Head of caudate nucleus (tissue), 42 donors: ENCODE measurements at places on chromosomes 5 and 9.

GRCh38 chr9:69759021-69759420 lies 790 bp downstream of the PTAR1 start:
- DNase-seq, result no peak

GRCh38 chr5:31113666-31114350 lies 79.7 kb upstream of the CDH6 start:
- no peak for DNase-seq

DNA sequence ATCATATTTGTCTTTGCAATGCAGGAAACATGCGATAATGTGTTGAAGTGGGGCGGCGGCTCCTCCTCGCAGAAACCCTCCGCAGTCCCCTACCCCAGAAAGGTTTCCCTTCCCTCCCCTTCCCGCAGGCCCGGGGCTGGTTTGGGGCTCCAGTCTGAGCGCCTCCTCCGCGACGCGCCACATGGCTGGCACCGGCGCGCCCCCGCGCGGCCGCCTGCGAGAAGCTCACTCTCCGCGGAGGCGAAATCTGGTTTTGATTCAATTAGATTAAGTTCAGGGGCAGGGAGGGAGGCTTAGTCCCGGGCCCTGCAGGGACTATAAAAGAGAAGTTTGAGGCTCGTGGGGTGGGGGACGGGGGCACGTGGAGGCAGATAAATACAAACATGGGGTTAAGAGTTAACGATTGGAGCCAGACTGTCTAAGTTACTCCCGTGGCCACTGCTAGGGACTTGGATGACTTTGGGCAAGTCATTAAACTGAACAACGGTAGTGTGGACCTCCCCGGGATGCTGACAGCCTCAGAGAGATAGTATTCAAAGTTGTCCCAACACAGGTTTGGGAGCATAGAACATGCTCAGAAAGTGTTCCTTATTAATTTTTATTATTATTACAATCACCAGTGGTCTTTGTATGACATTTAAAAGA lies 69.4 kb downstream of the MSX2 start:
- DNase-seq, result peak; percentile 64

- no peak for DNase-seq
Measured at GRCh38 chr5:62043289-62044280, 262.4 kb upstream of the KIF2A start.

DNA sequence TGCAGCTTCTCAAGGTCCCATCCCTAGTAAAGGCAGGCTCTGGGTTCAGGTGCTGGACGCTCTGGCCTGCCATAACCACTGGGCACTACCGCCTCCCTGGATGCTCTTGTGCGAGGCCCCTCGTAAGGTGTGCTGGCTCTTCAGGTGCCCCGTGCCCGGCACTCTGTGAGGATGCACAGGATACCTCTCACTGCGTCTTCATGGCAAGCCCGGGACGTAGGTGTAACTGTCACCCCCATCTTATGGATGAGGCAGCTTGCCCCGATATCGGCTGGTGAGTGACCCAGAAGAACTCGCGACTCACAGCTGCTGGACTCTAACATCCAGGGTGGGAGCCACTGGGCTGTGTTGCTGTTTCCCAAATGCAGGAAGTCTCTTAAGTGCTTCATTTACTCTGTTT lies 79.0 kb downstream of the GTF3C4 start:
- DNase-seq, result no peak

- no peak for DNase-seq
Measured at GRCh38 chr5:173719731-173720082, 103.3 kb upstream of the BOD1 start.

DNA sequence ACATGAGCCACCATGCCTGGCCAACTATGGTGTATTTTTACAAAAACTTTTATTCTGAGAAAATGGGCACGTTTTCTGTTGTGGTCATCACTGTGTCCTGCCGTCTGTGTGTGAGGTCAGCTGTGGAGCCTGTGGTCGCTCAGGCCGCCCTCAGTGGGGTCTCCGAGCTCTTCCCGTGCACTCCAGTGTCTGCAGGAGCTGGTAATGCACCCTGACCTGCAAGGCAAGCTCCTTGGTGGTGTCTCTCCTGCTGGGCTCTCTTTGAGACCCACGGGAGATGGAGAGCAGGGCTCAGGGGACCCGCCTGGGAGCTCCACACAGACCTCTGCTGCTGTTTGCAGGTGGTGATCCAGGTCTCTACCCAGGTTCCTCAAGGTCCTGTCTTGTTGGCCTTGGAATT lies 9.6 kb upstream of the AHRR start:
- DNase-seq, result no peak

GRCh38 chr9:89690334-89690912 lies 85.6 kb downstream of the GADD45G start:
- DNase-seq, result no peak

DNA sequence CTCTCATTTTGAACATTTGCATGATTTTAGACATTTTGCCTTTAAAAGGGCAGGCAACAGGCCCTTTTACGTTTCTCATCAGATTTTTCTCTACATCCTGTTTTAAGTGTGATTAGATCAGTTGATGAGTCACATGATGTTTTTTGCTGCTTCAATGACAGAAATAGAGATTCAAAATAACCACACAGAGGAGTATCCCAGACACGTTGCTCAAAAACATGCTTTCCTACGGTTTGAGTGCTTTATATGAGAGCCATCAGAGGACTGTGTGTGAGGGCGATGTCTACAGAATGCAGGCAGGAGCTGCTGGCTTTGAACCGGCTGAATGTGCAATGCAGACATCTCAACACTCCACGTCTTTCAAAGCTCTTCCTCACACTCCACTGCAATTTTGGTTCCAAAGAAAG lies 42.1 kb downstream of the OTULIN start:
- no peak for DNase-seq

- no peak for DNase-seq
Measured at GRCh38 chr9:35891646-35892045, 14.4 kb upstream of the HRCT1 start.

DNA sequence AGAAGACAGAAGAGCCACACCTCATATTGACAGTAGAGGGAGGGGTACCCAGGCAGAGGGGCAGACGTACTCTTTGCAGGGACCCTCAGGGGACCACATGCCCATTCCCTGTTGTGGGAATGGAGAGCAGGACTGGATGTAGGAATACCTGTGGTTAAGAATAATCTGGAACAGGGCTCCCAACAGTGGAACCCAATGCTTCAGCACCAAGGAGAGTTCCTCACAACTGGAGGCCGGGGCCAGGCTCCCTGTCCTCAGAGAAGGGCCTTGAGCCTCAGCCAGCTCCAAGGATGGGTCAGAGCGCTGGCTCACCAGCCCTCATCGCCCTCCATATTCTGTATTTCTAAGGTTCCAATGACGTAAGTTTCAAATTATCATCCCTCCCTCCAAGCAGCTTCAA lies 7.4 kb upstream of the SHC3 start:
- no peak for DNase-seq

DNA sequence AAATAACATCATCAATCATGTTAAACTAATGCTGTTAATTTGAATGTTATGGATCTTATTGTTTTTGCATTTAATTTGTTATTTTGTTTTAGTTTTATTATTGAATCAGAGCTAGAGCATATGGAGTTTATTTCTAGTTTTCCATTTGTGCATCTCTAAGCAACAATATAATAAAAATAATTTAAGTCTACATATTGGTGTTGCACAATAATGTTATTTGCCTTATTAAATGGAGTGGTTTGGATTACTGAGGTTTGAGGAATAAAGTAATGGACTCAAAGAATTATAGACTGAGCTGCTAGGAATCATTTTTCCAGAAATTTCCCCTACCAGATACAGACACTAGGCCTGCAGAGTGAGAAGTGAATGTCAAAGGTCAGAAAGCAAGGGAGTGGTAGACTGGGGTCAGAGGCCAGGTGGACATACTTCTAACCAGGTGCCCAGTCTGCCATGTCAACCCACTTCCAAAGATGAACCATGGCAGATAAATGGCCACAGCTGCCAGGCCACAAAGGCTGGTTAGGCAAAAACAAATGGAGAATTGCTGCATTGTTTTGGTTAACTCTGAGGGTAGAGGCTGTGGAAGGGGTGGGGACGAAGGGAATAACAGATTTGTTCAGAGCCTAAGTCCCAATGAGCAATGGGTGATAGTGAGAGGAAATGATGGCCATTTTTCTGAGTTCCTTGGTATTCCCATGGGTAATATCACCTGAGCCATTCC lies 113.1 kb downstream of the FBXL7 start:
- no peak for DNase-seq

- DNase-seq, result no peak
Measured at GRCh38 chr5:147800491-147800890, 18.0 kb upstream of the JAKMIP2 start.

DNA sequence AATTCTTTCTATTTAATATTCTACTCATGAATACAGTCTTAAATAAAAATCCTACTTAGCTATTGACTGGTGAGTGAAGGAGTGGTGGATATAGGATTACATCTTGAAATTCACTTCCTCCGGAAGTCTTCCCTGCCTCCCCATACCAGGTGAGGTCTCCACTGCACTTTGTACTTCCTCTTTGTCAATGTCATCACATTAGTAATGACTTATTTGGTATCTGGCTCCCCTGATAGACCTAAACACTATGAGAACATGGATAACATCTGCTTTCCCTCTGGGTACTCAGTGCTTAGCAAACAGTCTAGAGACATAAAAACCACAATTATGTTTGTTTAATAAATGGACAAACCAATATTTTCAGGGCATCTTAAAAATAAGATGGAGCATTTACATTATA lies 532.1 kb downstream of the PDE4D start:
- no peak for DNase-seq

DNA sequence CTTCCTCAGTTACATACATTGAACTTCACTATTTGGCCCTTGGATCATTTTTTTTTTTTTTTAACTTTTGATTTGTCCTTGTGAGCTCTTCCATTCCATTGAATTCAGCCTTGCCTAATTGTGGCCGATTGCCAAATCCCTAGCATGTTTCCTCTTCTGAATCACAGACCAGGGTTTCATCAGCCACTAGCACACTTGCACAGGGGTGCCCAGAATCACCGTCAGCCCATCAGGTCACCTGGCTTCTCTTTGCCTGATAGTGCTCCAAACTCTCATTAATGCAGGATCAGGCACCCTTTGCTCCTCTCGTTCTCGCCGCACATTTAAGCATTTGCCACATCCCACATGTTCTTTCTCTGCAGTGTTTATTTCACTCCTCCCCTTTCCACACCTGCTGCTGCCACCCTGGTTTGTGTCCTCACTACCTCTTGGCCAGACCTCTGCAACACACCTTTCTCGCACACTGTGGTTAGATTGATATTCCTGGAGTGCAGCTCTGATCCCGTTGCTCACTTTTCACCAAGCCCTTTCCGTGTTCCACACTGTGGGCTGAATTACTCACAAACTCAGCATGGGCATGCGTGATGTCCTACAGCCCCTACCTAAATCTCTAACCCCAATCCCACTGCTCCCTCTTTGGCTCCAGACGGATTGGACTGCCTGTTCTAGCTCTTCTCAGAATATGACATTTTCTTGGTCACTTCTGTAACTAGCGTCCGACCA lies 9.8 kb downstream of the PIK3R1 start:
- peak; percentile 33 for DNase-seq

GRCh38 chr9:79236466-79236865 lies 335.3 kb upstream of the TLE4 start:
- no peak for DNase-seq

- no peak for DNase-seq
Measured at GRCh38 chr9:18675332-18675731, 201.4 kb downstream of the ADAMTSL1 start.

DNA sequence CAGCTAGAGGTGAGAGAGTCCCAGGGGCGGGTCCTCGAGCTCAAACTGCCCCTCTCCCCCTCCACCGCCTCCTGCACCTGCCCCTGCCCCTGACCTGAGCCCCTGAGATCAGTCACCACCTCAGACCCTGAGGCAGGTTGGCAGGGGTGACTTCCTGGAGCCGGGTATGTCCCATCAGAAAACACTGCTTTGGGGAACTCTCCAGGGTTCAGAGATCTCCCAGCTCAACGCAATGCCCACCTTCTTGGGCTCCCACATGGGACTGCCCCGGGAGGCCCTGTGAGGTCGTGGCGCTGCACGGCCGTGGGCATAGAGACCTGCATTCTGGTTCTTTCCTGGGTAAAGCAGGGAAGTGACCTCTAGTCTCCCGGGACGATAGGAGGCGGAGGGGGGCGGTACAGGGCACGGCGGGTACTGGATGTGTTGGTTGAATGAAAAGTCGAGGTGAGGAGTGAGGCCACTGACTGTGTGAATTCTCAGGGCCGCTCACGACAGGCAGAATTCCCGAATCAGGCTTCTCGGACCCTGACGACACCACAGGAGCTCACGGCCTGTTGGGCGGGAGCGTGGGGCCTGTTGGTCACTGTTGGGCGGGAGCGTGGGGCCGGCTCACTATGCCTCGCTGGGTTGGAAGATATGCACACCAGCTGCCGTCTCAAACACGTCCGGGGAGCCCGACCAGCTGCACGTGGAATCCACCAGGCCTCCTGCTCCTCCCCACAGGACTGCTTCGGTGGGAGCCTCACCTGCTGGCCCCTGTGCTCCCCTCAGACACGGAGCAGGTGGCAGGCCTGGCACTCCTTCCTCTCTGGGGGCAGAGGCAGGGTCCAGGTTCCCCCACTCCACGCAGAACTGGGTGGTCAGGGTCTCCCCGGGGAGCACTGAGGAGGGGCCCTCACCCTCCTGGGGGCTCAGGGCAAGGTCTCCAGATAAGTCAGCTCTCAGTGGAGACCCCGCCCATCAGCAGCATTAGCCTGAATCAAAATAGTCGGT lies 178.0 kb upstream of the PPP1R26 start:
- no peak for DNase-seq
